ENCODE measurements at places on chromosomes 5 and 9. TPM values are rescaled to one million over a fixed set of nuclear protein-coding genes. Genes with fewer than 3 reads are reported as not detected.

The RIMOC1 gene
- 14.8 TPM for total RNA-seq

The FOXD1 gene
- 10.8 TPM for total RNA-seq

The PKD2L2 gene
- not detected for total RNA-seq

The RANBP6 gene
- total RNA-seq: 30.7 TPM

The GAPT gene
- total RNA-seq: not detected

The LECT2 gene
- total RNA-seq: not detected

The IFNB1 gene
- total RNA-seq: not detected

All from glomerular endothelial cell (primary cell).